Ovary (tissue), 10 donors: ENCODE measurements at places on chromosomes 7 and 10.

DNA sequence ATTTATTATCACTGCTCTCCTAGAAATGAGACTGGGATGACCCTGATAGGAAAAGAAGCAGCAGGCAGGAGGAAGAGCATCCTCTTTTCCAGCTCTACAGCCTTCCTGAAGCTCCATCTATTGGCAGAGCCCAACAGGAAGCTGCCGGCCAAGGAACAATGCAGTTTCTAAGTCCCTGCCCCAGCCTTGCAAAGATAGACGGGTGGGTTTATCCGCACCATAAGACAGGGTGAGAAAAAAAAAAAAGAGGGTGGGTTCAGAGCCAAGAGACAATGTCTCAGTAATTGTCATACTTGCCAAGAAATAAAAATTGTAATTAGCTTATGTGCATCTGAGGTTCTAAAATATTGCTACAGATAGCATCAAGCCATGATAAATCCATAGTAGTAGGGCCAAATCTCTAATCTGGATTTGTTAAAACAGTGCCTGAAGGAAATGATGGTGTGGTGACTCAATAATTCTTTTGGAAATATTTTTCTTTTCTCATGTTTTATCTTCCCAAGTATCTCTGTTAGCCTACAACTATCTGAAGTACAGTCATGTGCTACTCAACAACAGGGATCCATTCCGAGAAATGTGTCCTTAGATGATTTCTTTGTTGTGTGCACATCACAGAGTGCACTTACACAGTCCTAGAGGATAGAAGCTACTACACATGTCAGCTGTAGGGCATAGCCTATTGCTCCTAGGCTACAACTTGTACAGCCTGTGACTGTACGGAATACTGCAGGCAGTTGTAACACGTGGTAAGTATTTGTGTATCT lies 242.9 kb upstream of the CXCL12 start:
- no peak for DNase-seq

GRCh38 chr7:20193242-20193777 lies 23.9 kb downstream of the MACC1 start:
- no peak for DNase-seq

- no peak for DNase-seq
Measured at GRCh38 chr7:53358269-53358668, 322.8 kb downstream of the POM121L12 start.

DNA sequence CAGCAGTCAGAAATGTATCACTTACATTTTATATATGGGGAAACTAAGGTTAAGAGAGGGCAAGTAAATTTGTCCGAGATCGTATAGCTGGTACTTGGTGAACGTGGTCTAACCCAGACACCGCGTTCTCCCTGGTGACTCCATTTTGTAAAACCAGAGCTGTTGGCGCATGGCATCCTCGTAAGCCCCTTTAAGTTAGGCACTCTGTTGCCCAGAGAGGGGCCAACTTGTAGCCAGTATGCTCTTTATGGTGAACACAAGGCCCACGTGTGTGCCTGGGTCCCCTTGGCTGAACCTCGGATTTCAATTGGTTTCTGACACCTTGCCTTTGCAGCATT lies 39.7 kb upstream of the ZNF518A start:
- peak; percentile 10 for DNase-seq

GRCh38 chr7:104196161-104196560 lies 11.7 kb downstream of the ORC5 start:
- DNase-seq = no peak

GRCh38 chr7:14759785-14760184 lies 142.8 kb downstream of the DGKB start:
- DNase-seq = no peak

GRCh38 chr7:82810558-82811259 lies 352.0 kb downstream of the PCLO start:
- no peak for DNase-seq

- peak; percentile 47 for DNase-seq
Measured at GRCh38 chr7:18361756-18362155, 133.8 kb upstream of the HDAC9 start.

GRCh38 chr7:97506728-97507127 lies 225.2 kb upstream of the TAC1 start:
- DNase-seq = no peak

GRCh38 chr10:663831-664251 lies 25.6 kb downstream of the DIP2C start:
- no peak for DNase-seq

GRCh38 chr10:21529032-21529910 lies 3.8 kb upstream of the SKIDA1 start:
- DNase-seq = no peak

DNA sequence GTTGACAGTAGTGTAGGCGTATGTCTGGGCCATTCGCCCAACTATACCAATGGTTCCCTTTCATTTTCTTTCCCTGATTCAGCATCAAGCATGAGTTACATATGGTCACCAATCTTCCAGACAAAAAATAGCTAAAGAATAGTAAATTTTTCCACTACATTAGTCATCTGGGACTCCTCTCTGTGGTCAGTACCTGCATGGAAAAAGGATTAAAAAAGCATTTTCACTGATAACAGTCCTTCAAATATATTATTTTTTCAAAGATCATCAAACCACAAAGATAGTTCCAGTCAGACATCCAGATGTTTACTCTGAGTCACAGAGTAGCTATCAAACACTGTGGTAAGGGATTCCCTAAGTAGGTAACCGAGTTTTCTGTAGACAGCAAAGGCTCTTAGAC lies 302.6 kb upstream of the SEMA3D start:
- no peak for DNase-seq

- DNase-seq = no peak
Measured at GRCh38 chr7:128855559-128855958, 7.1 kb upstream of the ATP6V1F start.

DNA sequence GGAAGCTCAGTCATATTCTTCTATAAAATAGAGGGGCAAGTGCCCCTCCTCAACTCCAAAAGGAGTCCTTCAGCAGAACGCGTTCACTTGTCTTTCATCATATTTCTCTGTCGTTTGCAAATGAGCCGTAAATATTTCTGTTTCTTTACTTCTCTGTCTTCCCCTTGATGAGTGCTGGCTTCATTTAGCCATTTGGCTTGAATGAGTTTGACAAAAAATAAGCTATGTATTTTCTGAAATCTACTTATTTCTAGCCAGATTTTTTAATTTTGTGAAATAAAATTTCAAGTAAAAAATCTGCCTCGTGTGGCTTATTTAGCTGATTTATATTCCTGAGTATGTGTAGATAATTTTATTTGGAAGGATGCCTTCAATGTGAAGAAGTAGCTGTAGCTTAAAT lies 170.8 kb upstream of the DGKB start:
- DNase-seq = no peak

GRCh38 chr10:27743877-27744801 lies 1.5 kb downstream of the MKX start:
- DNase-seq = peak; percentile 80

DNA sequence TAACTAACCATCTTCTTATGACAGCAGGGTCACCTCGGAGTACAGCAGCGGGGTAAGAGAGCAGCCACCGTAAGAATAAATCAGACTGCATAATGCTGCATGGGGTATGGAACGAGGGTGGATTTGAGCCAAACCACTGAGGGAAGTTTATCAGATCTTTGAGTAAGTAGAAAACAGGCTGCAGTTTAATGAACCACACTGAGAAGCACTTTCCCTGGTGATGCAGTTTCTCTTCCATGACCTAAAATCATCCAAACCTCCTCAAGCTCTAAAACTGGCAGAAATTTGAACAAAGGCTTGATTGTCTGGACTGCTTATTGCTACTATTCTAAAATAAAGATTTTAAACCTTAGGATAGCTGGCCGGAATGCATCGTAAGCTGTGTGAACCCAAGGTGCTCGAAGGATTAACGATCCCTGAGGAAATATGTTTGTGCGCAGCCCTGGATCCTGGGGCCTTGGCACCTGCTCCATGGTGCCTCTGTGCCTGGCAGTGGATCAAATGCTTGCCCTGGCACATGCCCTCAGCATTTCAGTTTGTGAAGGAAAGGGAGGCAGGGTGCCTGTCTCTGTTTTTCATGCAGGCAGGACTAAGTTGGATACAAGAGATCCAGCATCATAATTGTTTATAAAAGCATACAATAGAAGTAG lies 322.7 kb downstream of the LHFPL3 start:
- no peak for DNase-seq

DNA sequence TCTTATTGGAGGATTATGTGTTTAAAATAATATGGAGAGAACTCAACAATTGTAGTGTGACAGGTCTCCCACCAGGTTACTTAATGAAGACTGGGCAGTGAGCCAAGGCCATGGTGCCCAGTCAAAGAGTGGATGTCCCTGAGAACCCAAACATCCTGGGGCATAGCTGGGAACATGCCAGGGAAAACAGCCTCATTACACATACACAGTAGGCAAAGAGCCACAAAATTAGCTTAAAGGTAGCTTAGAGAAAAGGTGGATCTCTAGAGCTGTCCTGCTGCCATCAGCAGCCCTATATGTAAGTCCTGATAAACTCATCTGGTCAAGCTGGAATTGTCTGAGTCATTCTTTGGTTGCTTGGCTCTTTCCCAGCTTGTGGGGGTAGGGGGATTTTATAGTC lies 287.8 kb downstream of the PHF14 start:
- DNase-seq = no peak

DNA sequence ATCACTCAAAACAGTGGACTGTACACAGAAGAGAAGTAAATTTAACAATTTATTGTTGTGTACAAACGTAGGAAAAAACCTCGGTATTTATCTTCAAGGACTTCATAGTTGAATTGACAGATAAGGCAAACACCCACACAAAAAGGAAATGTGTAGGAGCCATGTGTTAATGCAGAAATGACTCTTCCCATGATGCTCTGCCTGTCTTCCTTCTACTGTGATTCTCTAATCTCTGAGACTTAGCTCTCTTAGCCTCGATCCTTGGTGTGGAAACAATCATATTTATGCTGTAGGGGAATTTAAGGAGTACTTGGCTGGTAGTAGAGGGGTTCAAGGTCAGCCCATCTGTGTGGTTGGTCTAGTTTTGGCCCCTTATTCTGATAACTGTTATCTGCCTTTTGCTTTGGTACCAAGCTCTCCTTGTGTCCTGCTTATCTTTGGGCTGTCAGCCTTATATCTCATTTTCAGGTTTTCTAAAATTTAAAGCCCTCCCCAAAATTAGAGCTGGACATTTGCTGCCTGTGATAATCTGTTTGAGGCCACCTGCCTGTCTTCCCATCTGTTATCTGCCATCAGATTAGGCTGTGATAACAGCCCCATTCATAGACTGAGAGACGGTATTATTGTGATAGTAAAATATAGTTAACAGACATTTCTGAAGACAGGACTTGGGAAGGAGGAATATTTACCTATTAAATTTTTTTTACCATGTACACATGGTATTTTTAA lies 81.7 kb downstream of the GPR85 start:
- no peak for DNase-seq

DNA sequence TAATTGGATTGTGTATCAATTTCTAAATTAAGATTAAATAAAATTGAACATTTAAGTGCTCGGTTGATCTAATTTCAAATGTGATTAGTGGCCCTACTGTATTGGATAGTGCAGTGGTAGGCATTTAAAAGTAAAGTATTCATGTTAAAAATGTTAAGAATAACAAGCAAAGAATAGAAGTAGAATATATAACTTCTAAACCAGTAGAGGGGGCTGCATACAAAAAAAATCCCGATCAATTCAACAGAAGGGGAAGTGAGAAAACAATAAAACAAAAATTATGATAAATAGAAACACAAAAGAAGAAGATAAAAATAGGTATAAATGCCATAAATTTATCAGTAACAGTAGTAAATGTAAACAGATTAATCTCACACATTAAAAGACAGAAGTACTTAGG lies 24.9 kb upstream of the WDFY4 start:
- no peak for DNase-seq

- no peak for DNase-seq
Measured at GRCh38 chr10:218798-219197, 83.5 kb downstream of the ZMYND11 start.

- DNase-seq = no peak
Measured at GRCh38 chr10:30778769-30779168, 149.2 kb upstream of the LYZL2 start.

GRCh38 chr7:155226261-155227003 lies 71.2 kb upstream of the INSIG1 start:
- DNase-seq = no peak

- DNase-seq = no peak
Measured at GRCh38 chr10:72081210-72081609, 7.1 kb downstream of the SPOCK2 start.

- peak; percentile 90 for DNase-seq
Measured at GRCh38 chr7:159015454-159016410, 128.9 kb downstream of the VIPR2 start.

GRCh38 chr7:157831143-157831905 lies 494.5 kb downstream of the DNAJB6 start:
- DNase-seq = no peak

GRCh38 chr10:6751363-6751762 lies 171.3 kb upstream of the PRKCQ start:
- DNase-seq = no peak

DNA sequence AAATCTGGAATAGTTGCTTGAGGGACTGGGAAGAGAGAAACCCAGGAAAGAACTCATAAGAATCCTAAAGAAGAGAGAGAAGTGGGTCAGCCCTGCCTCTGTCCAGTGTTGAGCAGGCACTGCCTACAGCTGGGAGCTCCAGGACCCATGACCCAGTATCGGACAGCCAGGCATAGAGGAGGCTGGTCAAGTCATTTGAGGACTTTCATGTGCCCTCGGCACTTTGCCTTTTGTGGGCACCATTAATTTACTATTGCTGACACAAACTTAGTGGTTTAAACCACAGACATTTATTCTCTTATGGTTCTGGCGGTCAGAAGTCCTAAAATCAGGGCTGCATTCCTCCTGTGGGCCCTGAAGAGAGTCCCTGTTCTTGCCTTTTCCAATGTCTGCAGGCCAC lies 60.3 kb downstream of the CPXM2 start:
- DNase-seq = no peak

DNA sequence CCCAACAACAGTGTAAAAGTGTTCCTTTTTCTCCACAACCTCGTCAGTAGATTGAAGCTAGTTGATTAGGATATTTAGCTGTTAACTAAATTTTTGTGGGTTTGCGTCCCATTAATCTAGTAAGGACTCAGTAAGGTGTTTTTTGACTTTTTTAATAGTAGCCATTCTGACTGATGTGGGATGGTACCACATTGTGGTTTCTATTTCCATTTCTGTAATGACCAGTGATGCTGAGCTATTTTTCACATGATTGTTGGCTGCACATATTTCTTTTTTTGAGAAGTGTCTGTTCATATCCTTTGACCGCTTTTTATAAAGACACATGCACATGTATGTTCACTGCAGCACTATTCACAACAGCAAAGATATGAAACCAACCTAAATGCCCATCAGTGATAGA lies 5.6 kb upstream of the LRRN3 start:
- DNase-seq = no peak

DNA sequence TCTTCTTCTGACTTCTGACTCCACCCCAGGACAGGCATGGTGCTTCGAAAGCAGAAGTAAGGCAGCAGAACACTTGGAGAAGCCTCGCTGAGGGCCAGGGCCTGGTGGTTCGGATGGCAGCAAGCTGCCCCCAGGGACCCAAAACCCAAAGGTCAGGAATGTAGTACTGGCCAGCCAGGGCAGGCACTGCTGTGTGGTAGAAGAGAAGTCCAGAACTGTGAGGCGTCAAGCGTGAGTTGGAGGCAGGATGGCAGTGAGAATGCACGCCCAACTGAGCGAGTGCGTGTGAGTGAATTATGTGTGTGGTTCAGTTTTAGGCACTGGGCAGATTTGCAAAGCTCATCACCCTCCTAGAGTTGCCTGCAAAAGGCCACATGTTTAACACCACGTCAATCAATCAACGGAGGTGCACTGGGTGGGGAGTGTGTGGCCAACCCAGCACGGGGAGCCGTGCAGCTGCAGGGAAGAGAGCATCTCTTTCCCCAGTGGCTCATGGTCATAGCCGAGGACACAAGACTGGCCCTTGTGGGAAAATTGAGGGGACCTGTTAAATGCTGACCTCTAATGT lies 144.3 kb downstream of the KCNMA1 start:
- no peak for DNase-seq
